ENCODE measurements at places on chromosomes 1 and 21.

GRCh38 chr1:166721145-166721544 is 118.1 kb upstream of the POGK start:
- DNase-seq: no peak

GRCh38 chr1:214229736-214230135 is 51.2 kb upstream of the SMYD2 start:
- DNase-seq: no peak

GRCh38 chr1:78318011-78318410 is 172.8 kb upstream of the PTGFR start:
- DNase-seq: no peak

DNA sequence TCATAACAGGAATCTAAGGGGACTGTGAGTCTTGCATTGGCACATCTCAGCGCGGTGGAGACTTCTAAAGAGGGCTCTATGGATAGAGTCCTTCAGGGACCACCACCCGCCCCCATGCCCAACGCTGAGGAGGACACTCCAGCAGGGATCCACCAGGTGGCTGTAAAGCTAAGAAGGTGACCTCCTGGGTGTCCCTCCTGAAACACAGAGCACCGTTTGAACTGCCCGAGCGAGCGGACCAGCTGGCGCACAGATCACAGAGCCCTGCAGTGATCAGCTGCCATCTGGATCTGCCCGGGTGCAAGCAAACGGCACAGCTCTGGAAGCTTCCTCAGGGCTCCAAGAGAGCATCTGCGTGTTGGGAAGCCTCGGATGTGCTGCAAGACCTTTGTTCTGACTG is 51.3 kb upstream of the LYST start:
- DNase-seq: no peak

DNA sequence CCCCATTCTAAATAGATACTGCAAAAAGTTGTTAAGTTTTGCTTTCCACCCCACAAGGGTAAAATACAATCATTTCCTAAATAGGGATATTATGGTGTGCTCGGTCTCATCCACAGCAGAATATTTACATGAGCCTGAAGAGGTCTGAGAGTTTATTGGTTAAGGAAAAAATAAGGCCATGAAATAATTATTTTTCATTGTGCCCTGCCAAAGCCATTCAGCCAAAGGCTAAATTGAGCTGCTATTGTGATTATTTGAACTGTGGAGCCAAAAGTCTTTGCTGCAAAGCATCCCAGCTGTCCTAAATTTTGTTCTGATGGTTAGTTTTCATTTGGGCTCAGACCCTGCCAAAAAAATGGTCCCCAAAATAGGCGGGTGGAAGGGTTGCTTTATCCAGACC is 298.7 kb upstream of the ESRRG start:
- no peak for DNase-seq

DNA sequence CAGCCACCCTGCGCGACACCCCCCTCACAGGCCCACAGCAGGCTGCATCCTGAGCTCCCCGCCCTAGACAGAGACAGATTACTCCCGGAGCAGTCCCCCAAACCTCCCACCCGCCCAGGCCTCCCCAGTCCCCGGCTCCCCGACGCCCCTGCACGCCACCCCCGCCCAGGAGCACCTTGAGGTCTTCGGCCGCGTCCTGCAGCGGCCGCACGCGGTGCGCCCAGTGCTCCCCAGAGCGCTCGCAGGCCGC is 731 bp downstream of the TRIM11 start:
- no peak for DNase-seq

GRCh38 chr1:196481616-196482015 is 126.6 kb downstream of the KCNT2 start:
- no peak for DNase-seq

DNA sequence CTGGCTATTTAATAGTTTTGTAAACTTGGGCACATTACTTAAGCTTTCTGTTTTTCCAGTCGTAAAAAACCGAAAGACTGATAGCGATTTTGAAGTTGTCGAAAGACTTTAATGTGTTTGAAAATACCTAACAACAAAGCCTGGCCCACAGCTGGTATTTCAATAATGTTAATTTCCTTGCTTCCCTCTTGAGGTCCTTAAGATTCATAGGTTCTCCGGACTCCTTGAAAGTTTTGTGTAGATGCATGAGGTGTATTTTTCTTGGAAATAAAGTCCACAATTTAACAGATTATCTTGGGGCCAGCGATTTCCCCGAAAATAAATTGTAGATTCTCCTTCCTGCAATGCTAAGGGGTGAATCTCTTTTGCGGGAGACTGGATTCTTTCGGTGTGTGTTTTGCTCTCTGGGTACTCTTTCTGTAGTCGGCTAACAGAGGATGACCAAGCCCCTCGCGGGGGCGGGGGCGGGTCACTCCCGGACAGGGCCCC is 735 bp upstream of the YTHDF2 start:
- no peak for DNase-seq

GRCh38 chr1:109850194-109850593 is 60.5 kb upstream of the CSF1 start:
- no peak for DNase-seq

GRCh38 chr1:64956010-64956640 is 10.2 kb downstream of the JAK1 start:
- no peak for DNase-seq

DNA sequence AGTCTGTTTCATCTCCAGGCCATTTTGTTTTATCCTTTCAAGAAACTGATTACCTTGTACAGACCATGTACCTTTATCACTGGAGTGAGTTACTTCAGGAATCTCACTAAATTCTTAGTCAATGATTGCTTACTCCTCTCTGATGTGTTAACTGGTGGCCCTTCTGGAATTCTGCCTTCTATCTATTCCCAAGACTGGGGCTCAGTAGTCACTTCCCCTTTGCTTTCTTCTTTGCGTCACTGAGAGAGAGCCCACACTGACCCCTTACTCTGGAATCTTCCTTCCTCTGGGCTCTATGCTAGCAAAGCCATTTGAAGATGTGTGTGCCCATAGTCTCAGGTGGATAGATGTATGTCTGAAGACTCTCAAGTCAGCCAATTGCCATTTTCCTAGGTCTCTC is 34.6 kb downstream of the XCL2 start:
- DNase-seq: no peak

DNA sequence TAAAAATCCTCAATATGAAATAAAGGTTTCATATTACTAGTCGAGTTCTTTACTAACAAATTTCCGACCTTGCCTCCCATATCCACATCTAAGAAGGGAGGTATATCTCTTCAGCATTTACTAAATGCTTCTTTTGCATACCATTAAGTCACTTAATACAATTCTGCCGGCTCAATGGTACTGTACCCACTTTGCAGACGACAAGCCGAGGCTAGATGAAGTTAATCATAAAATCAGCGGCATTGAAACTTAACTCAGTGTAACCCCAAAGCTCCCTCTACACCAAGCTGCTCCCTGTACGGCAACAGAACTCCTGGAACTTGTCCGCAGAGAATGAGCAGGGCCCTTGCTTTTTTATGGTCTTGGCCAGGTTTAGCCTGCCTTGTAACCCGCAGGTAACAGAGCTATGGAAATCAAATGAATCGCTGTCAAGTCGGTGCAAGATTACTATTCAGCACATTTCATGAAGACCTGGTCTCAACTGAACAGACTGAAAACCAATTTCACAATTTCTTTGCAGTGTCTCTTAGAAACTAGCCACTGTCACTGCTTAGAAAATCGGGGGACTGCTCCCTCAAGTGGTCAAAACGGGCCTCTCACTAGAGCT is 738 bp downstream of the INTS7 start:
- no peak for DNase-seq

DNA sequence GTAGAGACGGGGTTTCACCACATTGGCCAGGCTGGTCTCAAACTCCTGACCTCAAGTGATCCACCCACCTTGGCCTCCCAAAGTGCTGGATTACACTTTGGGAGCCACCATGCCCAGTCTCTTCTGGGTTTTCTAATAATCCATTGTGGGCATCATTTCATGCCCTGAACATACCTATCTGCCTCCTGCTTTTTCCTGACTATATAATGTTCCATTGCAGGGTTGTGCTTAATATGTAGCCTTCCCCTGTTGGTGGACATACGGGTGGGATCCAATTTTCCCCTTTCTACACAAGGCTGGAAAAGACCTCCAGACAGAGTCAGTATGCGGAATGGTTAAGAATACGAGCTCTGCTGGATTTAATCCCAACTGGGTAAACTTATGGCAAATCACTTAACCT is 3.5 kb upstream of the ZNF683 start:
- DNase-seq: no peak

- no peak for DNase-seq
These were observed 34.1 kb upstream of the BTG2 start for GRCh38 chr1:203271018-203271743.

- DNase-seq: peak; percentile 81
These were observed 931 bp upstream of the MXRA8 start for GRCh38 chr1:1359308-1359663.

DNA sequence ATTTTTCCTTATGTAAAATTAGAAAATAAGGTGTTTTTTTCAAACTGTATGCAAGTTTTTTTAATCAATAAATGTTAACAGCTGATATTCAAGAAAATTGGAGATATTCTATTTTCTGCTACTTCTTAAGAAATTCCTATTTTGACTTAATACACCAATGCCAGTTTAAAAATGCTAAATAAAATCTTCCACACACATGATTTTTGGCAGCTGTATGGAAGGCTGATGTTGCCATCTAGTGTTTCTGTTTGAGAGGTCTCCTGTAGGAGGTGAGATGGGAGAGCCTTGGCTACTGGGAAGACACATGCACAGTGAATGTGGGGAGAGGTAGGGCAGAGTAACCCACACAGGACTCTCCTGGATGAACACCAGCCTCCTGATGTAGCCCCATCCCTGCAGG is 29.2 kb upstream of the OR2B11 start:
- no peak for DNase-seq

GRCh38 chr1:40594187-40594531 is 62.7 kb downstream of the ZNF684 start:
- DNase-seq: no peak

- DNase-seq: no peak
These were observed 71.4 kb downstream of the ZNF281 start for GRCh38 chr1:200338451-200338850.

- DNase-seq: no peak
These were observed 1.6 kb downstream of the DONSON start for GRCh38 chr21:33586927-33587326.

DNA sequence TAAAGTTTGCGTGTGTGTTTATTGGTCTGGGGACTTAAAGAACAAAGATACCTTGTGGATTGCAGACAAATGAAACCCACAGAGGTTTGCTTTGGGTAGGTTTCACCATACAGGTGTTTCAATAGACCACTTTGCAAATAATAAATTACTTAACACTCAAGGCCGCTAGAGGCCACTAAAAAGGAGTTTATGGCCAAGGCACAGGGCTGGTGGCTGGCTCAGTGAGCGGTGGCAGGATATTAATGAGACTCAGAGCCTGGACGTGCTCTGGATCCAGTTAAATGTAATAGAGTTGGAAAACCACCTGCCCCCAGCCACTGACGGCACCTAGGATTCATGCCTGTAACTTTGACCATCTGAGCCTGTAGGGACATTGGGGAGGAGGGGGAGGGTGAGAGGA is 44.5 kb downstream of the LRRC38 start:
- DNase-seq: no peak

DNA sequence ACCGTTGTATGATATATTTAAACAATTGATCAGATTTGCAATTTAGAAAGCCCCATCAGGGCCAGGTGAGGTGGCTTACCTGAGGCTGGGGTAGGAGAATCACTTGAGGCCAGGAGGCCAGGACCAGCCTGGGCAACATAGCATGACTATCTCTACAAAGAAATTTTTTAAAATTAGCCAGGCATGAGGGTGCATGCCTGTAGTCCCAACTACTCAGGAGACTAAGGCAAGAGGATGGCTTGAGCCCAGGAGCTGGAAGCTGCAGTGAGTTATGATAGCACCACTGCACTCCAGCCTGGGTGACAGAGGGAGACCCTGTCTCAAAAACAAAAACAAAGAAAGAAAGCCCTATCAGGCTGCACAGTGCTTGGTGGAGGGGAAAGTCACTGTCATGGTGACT is 159.9 kb upstream of the RAB4A start:
- no peak for DNase-seq

GRCh38 chr21:31187499-31187898 is 149.2 kb upstream of the KRTAP19-8 start:
- no peak for DNase-seq

GRCh38 chr1:202197653-202198365 is 4.2 kb downstream of the LGR6 start:
- no peak for DNase-seq

GRCh38 chr1:168491527-168492164 is 52.2 kb downstream of the XCL2 start:
- DNase-seq: no peak

DNA sequence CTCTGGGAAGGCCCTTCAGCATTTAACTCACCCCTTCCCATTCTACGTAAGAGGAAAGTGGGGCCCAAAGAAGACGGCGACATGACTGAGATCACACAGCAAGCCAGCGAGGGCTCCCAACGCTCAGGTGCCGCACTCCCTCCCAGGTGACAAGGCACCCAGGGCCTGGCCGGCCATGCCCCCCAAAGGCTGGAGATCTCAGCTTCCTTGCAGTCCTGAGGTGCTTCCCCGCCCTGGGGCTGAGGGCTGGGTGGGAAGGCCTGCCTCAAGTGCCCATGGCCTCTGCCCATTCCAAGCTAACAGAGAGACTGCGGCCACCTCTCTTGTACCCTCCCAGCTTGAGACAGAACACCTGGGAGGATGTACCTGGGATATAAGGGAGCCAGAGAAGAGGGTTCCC is 1.0 kb upstream of the CRYBG2 start:
- no peak for DNase-seq

- DNase-seq: peak; percentile 17
These were observed 89.0 kb upstream of the PPM1J start for GRCh38 chr1:112803906-112804762.

DNA sequence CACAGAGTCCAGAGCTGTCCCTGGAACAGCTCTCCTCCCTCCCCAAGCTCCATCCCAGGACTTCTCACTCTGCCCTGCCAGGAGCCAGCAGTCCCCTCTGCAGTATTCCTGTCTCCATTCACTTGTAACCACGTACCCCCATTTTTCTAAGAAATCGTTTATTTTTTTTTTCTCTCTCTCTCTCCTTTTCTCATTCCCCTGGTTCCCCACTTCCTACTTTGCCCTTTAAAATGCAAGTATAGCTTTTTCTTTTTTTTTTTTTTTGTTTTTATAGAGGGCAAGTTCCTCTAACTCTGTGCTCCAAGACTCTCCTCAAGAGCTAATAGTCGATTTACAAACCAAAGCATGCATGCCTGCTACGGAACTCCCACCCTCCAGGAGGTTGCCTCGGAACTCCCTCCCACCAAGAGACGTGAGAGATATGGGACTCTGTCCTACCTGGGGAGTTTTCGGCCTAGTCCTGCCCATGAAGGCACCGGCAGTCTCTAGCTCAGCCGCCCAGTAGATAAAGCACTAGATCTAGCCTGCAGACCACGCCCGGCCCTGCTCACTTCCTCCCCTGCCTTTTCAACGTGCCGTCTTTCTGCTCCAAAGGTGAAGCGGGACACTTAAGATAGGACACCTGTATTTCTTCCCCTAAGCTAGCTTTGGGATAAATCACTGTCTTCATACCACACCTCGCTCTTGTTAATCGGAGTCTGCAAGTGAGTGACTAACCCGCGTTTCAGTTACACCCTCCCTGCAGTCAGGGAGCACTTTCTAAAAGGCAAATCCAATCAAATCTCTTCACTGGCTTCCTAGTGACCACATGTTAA is 27.7 kb downstream of the TNFRSF9 start:
- DNase-seq: no peak
